Activated naive CD8-positive, alpha-beta T cell treated with anti-CD3 and anti-CD28 coated beads, Interleukin-2, amount 10 ng/mL, durations not matched to agents 7 days and 5 days (primary cell): ENCODE measurements at places on chromosomes 2 and 18.

DNA sequence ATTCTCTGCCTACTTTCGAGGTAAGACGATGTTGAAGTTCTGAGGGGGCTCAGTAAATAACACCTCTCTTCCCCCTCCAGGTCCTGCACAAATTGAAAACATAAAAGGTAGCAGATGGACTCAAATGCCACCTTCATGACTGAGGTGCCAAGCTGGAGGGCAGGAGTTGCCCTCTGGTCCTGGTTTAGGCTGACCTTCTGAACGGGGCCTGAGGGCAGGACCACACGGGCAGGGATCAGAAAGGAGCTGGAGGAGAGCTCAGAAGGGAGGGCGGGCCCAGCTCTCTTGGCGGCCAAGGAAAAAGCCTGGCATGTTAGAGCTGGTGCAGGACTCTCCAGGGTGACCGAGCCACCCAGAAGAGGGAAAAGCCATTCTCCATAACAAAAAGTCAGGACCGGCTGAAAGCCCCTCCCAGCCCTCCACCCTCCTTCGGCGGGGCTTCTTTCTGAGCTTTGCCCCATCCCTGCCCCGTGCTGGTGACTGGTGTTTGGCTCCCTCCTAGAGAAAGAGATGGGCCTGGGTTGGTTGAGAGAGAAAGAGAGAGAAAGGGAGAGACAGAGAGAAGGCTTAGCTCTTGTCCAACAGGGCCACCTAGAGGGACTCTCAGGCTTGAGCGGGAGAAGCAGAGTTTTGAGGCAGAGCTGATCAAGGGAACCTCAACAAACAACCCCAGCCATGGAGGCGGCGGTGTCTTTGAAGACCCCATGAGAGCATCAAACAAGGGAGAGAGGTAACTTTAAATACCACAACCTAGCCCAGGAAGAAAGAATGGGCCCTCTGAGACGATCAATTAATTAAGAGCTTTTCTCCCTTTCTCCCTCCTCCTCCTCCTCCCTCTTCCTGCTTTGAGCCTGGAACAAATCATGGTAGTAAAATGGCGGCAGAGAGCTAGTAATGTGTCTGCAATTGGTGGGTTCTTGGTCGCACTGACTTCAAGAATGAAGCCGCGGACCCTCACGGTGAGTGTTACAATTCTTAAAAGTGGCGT, 50.8 kb downstream of the WIPF1 start:
- peak; percentile 46 for DNase-seq

GRCh38 chr2:199085261-199085660, 372.5 kb downstream of the SATB2 start:
- no peak for DNase-seq

DNA sequence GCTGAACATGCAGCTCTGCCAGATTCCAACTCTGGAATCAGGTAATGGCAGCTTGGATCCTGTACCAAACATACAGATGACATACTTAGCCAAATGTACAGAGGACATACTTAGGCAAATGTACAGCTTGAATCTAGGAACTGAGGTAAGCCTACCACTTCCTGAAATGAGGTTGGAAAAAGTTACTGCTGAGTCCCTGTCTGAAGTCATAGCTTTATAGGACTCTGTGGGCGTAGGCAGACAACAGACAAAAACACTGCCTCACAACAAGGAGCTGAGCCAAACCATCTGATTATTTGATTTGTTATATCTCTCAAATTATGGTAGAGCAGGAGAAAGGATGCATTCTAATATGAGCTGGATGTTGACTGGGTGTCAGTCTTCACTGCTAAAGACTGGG, 290.2 kb upstream of the TCF4 start:
- DNase-seq = no peak

GRCh38 chr2:21261591-21261990, 137.8 kb downstream of the TDRD15 start:
- DNase-seq = no peak

- no peak for DNase-seq
Observed at GRCh38 chr2:182372661-182373060, 54.2 kb downstream of the PDE1A start.

DNA sequence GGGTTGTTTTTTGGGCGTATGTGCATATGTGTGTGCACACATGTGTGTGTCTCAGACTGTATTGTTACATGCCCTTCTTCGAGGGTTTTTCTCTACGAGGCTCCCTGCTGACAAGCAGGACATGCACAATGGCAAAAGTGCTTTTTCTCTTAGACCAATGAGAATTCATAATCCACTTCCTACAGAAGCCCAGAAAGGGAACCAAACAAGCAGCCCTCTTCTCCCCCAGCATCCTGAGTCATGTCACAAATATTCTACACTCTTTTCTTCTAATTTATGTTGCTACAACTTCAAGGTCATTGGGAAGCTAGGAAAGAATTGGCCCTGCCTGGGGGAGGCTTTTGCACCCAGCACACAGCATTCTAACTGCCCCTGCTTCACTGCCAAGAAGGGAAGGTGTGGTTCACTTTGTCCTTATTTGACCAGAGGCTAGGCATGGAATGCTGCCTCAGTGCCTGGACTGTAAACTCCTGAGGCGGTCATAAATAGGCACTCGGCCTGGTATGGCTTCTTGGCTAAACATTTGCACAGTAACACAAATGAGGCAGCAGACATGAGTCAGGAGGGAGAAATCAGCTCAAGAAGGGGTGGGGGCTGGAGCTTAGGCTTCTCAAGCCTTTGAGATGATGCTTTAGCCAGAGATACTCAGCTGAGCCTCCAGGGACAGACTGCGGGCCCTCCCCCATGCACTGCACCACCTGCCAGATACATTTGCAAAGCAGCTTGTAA, 92.7 kb upstream of the KLF7 start:
- no peak for DNase-seq

- DNase-seq = no peak
Observed at GRCh38 chr2:27914805-27915175, 24.3 kb downstream of the BABAM2 start.

- DNase-seq = peak; percentile 12
Observed at GRCh38 chr18:79617511-79618500, 61.8 kb upstream of the CTDP1 start.

GRCh38 chr2:126722546-126722945, 66.6 kb downstream of the GYPC start:
- no peak for DNase-seq

- DNase-seq = no peak
Observed at GRCh38 chr2:111239107-111239506, 118.4 kb downstream of the BCL2L11 start.
